ENCODE measurements at places on chromosomes 6 and 20.

- DNase-seq = no peak
Measured at GRCh38 chr6:109036574-109037294, 57.9 kb downstream of the SESN1 start.

DNA sequence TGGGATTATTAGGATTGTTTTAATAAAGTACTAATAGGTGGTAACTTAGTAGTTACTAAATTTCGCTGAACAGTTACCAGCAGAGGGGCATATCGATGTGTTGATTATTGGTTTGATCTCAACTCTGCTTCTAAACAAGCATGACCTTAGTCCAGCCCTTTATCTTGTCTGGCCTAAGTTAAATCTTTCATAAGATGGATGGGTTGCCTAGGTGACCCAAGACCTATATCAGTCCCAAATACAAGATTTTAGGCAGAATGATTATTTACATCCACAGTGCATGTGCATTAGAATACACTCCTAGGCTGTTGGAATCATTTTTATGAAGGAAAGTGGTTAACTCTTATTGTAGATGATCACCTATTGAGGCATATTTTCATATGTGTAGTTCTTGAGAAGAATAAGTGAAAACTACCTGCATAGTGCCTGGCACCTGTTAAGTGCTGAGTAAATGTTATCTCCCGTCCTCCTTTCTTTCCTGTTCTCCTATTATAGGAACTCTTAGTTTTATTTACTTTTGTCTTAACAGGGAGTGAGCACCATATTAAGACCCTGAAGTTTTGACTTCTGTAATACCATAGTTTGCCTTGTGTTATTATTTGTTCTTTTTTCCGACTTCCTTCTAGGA lies 1.1 kb downstream of the HSF2 start:
- no peak for DNase-seq

- DNase-seq = no peak
Measured at GRCh38 chr20:32871627-32872160, 13.0 kb downstream of the EFCAB8 start.

DNA sequence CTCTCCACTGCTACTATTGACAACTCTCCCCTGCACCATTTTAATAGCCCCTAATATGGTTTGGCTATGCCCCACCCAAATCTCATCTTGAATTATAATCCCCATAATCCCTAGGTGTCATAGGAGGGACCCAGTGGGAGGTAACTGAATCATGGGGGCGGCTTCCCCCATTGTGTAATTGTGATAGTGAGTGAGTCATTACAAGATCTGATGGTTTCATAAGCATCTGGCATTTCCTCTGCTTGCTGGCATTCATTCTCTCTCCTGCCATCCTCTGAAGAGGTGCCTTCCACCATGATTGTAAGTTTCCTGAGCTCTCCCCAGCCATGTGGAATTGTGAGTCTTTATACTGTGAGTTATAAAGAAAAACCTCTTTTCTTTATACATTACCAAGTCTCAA lies 74.1 kb upstream of the TCF21 start:
- DNase-seq = no peak

GRCh38 chr6:119148098-119148824 lies 69.8 kb upstream of the FAM184A start:
- peak; percentile 68 for DNase-seq

DNA sequence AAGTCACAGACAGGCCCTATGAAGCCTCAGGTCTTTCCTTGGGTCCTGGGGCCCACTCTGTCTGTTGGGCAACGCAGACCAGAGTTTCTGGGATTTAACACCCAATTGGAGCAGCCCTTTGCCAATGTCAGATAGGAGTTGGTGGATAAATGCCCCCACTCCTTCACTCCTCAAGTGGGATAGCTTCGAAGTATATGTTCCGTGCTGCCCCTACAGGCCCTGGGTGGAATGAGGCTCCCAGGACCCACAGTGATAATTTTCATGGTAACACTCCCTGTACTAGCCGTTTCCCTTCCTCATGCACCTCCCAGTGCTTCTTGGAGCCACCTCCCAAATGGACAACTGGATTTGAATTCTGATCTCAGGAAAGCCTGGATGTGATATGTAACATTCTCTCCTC lies 145.4 kb downstream of the FOXA2 start:
- peak; percentile 70 for DNase-seq

DNA sequence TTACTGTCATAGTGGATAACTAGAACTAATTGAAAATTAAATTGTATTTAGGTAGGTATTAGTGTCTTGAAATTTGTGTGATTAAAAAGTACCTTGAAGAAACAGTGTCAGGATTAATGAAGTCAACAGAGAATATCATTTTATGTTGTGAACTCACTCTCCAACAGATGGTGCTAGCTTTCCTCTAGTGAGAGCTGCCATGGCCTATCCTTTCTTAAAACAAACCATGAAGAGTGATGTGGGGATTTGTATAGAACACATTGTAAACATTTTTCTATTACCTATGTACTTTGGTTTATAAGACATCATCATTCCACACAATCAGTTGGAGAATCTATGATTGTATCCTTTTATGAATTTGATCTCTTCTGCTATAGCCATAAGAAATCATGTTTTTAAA lies 4.8 kb upstream of the SRSF12 start:
- no peak for DNase-seq

DNA sequence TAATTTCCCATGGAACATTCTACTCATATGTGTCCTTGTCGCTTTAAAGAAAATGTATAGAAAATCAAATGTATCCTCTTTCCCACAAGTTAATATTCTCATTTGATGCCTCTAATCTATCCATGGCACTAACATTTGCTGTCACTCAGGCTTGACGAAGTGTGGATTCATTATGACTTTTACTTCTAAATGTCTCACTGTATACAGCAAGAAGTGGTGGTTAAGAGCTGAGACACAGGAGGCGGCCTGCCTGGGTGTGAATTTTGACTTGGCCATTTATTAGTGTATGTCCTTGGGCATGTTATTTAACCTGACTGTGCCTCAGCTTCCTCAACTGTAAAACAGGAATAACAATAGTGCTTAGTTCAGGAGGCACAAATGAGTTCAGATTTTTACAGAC lies 70.0 kb downstream of the TRMT6 start:
- DNase-seq = no peak

DNA sequence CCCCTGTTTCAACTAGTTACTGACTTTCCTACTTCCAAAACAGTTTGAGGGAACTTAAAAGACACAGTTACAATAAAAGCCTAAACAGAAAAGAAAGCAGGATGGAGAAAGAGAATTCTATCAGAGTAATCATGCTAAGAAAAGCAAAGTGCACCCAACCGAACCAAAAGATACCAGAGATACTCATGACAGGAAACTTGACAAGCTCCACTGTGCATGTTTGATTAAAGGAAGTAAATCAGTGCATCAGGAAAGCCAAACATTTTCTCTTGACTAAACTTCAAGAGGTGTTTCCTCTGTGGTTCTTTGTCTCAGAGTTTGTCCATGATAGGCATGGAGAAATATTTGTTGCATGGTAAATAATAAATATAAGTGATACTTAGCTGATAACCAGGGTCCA lies 138.9 kb downstream of the PACRG start:
- no peak for DNase-seq

Data from endodermal cell (in vitro differentiated cells).